ENCODE measurements at places on chromosomes 2 and 18.

GRCh38 chr2:211447548-211447947 lies 891.1 kb downstream of the CPS1 start:
- no peak for DNase-seq

DNA sequence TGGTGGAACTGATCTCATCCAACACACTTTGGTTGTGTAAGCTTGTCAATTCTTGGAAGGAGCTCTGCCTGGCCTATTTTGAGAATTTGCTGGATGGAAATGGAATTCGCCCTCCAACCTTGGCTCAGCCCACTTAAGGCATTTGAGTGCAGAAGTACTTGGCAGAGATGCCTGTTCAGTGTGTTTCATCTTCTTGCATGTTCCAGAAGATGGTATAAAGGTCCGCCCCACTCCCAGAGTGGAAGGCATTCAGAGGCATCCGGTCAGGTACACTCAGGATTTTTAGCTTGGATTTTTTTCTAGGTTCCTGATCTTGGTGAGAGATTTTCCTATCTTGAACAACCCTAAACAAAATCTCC lies 61.3 kb upstream of the TXNDC2 start:
- no peak for DNase-seq

- DNase-seq = no peak
These were observed 48.0 kb downstream of the BCL2L11 start for GRCh38 chr2:111168528-111169239.

- no peak for DNase-seq
These were observed 24.9 kb upstream of the CATIP start for GRCh38 chr2:218331745-218332144.

- DNase-seq = no peak
These were observed 85.8 kb upstream of the SETBP1 start for GRCh38 chr18:44594799-44595467.
